ENCODE measurements at places on chromosomes 2 and 18.

DNA sequence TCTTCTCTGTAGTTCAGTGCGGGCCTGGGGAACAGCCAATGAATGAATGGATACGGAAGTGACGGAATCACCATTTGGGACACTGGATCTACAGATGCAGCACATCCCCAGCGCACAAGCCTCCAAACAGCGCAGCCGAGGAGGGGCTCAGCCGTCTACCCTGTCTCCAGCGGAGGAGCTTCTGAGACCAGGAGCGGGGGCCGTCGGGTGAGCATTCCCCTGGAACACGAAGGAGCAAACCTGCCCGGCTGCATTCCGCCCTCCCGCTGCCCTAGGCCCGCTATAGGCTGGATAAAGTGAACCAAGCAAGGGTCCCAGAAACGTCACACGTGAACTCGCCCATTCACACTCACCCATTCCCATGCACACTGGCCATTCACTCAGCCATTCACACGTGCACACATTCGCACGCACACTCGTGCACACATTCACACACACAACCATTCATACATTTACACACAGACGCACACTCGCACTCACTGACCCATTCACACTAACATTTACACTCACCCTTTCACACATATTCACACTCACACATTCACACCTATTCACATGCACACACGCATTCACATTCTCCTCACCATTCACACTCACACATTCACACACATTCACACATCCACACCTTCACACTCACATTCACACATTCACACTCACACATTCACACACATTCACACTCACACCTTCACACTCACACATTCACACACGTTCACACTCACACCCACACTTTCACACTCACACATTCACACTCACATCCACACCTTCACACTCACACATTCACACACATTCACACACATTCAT is 63.4 kb downstream of the BIN1 start:
- no peak for DNase-seq

DNA sequence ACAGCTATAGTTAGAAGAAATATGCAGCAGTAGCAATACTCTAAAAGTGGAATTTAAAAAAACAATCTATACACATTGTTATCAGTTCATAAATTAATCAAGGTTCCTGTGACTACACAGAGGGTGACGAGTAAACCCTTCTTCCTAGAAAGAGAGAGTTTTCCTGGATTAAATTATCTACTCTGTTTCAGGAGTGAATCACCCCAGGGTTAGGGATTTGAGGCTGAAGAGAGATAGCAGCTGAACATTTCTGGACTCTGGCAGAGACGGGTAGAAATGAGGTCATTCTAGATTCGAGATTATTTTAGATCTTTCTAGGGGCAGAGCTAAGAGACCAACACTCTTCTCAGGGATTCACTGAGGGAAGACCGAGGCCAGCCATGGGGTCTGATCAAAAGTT is 38.8 kb upstream of the PMAIP1 start:
- no peak for DNase-seq

DNA sequence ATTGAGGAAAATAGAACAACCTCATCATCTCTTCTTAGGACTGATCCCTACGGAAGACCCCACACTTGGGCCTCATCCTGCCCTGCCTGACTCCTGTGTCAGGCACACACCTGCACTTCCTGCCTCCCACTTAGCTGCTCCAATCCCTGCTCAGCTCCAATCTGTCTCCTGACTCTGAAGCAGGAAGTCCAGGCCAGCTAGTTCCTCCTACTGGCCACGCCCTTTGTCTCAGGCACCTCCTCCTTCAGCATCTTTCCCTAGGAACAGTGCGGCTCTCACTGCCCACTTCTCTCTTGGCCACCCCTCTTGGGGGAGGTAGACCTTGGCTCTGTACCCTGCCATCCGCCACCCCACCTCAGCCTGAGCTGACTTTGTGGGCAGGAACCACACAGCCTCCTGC is 135.8 kb downstream of the CELF4 start:
- DNase-seq: no peak

DNA sequence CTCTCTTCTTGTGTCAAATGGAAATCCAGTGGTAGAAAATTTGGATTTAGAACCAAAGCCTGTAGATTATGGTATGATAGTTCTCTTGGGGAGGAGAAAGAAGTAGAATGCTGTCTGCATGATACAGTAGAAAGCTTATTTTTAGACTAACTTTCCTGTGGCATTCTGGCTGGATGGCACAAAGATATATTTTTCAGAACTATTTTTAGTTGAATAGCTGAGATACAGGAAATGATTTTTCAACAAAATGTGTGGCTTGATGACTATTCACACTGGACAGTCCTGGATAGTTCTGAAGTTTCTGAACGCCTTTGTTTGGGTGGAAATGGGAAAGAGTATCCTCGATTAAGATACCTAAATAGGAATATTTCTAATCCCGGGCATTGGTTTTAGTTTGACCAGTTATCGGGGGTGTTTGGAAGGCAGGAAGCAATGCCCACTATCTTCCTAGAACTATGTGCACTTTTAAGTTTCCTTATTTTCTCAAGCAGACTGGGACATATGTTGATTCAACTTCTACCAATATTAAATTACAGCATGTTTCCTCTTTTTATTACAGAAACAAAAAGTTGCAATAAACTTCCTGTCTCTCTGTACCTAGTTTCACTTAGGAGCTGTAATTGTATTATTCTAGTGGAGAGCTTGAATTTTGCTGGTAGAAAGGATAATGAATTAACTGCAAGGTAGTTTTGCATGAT is 32.1 kb downstream of the GDF7 start:
- DNase-seq: no peak

DNA sequence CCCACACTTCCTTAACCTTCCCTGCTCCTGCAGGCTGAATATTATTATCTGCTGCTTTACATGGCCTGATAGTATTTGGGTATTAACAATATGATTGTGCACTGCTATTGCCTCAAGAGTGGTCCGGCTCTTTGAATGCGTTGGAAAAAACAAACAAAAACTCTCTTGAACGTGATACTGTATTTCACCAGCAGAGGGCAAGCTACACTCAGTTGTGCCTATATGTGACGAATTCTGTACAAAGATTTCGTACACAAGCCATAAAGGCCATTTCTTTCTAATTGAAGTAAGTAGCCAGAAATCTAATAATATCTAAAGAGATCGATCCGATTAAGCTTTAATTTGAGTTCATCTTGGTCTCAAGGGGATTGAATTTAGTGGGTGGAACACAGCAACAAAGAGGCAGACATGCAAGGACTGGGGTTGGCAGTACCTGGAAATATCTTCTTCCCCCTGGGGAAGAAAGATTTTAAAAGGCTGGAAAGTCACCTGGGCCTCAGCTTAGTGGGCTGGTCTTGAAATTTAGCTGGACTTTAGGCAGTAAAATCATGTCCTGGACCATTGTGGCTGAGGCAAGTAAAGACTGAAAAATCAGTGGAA is 49.3 kb upstream of the RAB6D start:
- no peak for DNase-seq

DNA sequence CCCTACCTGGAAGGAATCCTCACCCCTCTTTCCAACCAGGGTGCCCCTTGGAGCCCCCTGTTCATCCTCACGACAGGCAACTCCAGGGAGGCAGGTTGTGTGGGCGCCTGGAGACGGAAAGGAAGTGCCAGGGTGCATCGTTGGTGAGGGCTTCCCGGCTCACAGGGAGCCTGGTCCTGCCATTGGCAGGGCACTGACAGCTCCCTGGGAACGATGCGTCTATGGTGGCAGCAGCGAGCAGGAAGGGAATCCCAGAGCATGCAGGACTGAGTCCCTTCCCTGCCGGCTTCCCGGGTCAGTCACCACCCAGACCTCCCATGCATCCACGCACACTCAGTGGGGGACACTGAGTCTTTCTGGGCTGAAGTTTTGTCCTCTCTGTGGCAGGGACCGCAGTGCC is 117.6 kb downstream of the INHBB start:
- no peak for DNase-seq

DNA sequence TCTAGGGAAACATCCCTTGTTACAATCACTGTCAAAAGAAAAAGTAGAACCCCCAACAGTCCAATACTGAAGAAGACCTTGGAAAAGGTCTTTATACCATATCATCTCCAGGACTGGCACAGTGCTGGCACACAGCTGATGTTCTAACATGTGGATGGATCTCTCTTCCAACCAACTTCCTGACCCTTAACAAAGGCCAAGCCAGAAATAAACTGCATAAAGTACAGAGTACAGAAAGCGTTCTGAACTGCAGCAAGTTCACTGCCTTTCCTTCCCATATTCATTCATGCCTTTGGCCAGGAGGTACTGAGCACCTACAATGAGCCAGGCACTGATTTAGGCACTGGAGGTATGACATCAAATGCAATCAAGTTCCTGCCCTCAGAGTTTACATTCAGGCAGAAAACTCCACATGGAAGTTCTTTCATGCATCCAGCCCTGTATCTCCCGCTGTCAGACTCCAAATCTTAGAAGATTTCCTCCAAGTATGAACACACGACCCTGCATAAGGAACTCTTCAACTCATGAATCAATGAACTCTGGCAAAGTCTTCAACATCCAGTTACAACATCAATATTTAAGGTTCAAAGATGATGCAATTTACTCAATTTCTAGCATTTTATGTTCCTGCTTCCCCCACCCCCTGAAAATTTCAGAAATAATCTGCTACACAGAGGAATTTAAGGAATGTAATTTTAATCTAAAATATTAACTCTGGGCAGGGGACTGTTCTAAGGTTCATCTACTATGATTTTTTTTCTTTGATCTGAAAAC is 33.8 kb downstream of the ACVR1 start:
- no peak for DNase-seq

DNA sequence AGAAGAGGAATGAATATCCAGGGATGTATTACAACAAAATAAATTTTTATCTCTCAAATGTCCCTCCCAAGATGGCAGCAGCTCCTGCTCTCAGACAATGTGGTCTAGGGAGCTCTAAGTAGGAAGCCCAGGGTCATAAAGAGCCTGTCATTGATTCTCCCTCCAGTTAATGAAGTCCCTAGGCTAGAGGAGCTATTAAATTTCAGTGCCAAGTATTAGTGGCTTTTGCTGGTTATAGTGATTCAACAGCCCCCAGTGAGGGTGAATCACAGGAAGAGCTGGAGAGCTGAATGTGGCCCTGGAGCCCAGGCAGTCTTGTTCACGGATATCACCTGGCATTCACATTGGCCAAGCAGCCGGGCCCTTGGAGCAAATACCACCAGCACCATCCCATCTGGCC is 109.8 kb upstream of the YPEL5 start:
- DNase-seq: no peak

DNA sequence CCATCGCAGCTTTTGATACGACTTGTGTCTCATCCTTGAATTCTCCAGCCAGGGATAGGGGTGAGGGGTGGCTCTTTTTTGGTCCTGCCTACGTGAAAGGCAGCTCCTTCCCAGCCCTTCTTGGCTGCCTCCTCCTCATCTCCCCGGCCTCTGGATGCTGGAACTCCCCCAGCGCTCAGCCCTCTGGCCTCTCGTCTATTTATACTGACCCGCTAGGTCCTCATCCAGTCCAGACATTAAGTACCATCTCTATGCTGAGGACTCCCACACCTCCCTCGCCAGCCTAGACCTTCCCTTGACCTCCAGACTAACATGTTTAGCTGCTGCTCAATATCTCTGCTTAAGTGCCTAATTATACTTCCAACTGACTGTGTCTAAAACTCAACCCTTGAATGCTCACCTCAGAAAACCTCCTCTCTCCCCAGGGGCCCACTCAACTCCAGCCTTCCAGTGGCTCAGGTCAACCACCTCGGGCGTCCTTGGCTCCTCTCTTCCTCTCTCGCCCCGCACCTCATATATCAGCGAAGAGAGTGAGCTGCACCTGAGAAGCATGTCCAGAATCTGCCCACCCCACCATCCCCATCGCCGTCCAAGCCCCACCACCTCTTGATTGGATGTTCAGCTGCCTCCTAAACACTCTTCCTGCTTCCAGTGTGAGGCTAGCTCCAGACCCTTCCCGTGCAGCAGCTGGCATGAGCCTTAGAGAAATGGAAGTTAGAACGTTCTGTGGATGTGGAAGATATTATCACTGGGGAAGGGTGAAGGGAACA is 34.8 kb downstream of the TOGARAM2 start:
- DNase-seq: no peak

- peak; percentile 51 for DNase-seq
These were observed 54.2 kb upstream of the CTDP1 start for GRCh38 chr18:79625195-79625923.

DNA sequence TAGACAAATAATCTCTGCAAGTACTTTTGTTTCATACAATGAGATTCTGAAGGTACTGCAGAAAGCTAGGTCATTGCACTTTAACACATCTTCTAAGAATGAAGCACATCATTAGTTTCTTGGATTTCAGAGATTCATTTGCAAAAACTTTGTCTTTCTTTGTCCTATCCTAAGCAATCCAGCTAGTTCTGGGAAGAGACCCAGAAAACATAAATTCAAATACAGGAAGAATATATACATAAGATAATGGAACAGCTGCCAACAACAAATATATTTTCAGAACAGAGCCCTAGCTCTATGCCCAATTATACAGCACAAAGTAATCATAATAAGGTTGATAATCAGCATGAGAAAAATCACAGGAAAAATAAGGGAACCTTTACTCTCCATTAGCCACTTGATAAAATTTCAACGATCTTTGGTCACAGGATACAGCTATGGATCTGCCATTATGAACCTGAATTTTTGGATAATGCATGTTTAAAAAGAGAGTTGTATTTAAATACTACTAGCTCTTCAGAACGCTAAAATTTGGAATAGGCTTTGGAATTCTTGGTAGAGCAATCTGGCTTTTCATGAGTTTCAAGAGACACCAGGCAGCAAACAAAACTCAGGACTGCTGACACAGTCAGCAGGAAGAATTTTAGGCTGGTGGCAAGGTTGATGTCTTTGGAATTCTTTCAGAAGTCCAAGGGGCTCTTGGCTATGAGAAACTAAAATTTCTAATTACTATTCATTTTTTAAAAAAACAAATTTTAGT is 250.4 kb upstream of the SMIM21 start:
- DNase-seq: no peak

DNA sequence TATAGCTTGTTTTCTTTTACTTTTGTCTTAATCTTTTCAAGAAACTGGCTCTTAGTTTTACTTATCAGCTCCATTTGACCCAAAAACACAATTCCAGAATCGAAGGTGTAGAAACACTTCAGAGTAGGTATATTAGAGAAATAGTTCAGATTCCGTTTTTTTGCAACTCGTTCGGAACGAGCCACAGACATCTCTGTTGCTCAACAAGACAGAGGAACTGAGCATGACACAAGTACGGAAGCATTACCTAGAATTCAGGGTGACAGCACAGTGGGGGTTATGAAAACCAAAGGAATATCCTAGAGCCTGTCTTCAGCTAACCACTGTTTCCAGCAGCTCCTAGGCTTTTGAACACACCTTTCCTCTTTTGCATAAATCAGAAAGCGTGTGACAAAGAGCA is 5.0 kb downstream of the HRH4 start:
- DNase-seq: no peak

GRCh38 chr2:127589358-127589757 is 53.9 kb downstream of the MYO7B start:
- peak; percentile 19 for DNase-seq

DNA sequence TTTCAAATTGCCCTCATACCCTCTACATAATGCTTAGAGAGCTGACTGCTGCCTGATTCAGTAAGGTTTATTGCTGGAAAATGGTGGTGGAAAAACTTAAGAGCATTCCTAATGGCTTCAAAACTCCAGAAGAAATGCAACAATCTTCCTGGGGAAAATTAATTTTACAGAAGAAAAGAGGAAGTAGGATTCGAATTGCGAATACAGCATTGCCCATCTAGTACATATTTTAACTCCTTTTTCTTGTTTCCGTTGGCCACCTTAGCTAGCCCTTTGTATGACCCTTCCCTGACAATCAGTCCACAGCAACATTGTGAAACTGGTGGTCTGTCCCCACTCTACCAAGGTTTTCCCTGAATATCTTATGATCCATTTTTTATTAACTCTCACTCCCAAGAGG is 224.7 kb downstream of the MTX2 start:
- no peak for DNase-seq

- DNase-seq: no peak
These were observed 23.8 kb upstream of the HNRNPLL start for GRCh38 chr2:38626326-38627035.
